Dorsolateral prefrontal cortex (tissue), 122 donors: ENCODE measurements at places on chromosomes 11 and 22. TPM values are rescaled to one million over a fixed set of nuclear protein-coding genes. Genes with fewer than 3 reads are reported as not detected.

DNA sequence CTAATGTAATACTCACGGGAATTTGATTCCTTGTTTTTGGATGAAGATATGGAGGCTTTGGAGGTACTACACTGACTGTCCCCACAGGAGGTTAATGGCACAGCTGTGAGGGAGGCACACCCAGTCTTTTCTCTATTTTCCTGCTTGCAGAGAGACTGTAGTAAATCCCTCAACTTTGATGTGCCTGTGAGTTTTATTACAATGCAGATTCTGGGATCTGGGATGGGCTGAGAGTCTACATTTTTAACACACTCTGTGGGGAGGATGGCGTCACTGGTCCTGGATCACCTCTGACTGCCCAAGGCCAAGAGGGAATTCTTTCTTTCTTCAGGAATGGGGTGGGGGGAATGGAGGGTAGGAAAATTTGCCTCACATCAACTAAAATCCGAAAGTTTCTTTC is 80.2 kb upstream of the NTM start:
- DNase-seq, result no peak

GRCh38 chr11:65188486-65188885 is 6.8 kb downstream of the CAPN1 start:
- no peak for DNase-seq

- peak; percentile 54 for DNase-seq
Observed at GRCh38 chr11:57647960-57648800, 1.5 kb downstream of the YPEL4 start.

DNA sequence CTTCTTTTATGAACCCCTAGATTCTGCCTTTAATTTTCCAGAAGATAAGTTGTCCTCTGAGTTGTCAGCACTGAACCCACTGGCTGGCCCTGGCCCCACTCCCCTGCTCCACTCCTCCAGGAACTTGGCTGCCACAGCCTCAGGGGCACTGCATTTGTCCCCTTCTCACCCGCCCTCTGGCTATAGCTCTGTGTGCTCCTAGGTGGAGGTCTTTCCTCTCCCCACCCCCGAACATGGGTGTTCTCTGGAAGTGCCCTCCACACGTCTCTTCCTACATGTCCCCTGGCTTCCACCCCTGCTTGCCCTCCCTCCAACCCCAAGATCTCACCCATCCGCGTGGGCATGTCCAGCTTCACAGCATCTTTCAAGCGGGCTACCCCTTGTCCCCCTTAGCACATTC is 137.7 kb upstream of the TEAD1 start:
- DNase-seq, result no peak

GRCh38 chr22:29890760-29891159 is 7.8 kb downstream of the MTMR3 start:
- DNase-seq, result no peak

DNA sequence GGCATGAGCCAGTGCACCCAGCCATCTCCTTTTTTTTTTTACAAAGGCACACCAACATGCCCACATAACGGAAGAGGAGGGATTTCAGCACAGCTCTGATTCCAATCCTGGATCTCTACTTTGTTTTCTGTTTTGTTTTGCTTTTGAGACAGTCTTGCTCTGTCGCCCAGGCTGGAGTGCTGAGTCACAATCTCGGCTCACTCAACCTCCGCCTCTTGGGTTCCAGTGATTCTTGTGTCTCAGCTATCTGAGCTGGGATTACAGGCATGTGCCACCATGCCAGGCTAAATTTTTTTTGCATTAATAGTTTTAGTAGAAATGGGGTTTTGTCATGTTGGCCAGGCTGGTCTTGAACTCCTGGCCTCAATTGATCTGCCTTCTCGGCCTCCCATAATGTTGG is 28.1 kb downstream of the VSTM5 start:
- no peak for DNase-seq

DNA sequence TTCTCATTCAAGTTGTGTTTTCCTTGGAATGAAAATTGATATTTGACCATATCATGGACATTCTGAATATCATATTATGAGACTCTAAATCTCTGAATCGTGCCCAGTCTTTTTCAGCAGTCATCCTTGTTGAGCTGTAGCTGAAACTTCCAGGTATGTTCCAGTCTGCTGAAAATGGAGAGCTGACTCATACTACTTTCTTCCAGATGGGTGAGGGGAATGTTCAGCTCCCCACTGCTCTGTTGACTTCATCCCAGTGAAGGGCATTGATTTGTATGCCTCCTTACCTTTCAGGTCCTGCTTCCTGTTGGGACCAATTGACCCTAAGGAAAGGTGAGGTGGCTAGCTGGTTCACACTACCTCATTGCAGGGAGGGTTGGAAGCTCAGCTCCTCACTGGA is 3.5 kb downstream of the OR5P2 start:
- DNase-seq, result no peak

DNA sequence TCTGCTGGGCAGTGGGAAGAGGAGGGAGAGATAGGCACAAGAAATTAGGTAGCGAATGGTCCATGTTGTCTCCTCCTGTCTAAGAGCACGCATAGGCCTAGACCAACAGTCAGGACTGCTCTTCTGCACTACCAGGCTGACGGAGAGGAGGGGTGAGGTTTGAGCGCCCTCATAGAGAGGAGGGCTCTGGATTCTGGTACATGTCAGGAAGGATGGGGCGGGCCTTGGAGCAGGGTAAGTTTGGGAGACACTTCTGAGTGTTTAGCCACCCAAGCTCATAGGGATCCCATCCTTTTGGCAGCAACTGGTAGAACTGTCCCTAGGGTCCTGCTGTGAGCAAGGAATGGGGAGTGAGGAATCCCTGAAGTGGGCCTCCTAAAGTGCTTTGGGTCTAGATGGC is 60.4 kb downstream of the KCNC1 start:
- no peak for DNase-seq

GRCh38 chr22:42654436-42655073 is 5.4 kb upstream of the CYB5R3 start:
- no peak for DNase-seq

DNA sequence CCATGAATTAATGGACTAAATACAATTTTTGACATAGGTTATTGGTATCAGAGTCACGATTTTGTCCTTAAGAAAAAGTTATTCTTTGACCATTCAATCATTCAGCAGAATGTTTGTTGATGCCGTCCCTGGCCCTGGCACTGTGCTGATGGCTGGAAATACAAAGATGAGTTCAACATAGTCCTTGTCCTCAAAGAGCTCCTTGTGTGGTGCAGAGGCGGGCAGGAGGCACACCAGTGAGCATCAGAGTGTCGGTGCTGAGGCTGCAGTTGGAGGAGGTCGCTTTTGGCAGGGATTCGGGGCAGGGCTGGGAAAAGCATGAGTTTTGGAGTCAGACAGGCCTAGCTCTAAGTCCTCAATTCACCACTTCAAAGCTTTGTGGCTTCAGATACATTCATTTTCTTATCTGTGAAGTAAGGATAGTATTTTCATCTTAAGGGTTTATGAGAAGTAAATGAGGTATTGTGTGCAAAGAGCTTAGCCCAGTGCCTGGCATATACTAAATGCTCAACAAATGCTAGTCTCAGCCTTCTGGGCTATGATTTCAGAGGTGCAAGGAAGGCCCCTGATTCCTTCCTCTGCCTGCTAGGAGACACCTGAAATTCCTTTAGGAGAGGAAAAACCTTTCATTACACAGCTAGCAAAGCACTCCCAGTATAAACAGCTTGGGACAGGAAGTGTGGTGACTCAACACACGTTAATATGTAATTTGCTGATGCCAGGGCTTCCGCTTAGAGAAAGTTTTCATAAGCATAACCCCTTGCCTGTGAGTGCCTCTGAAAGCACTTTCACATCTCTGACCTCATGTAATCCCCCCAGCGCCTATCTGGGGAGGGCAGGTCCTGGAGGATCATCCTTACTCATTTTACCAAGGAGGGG is 113.8 kb downstream of the NECTIN1 start:
- DNase-seq, result peak; percentile 76

GRCh38 chr11:17397311-17398002 is 9.0 kb upstream of the KCNJ11 start:
- DNase-seq, result no peak

GRCh38 chr11:110162216-110162615 is 69.0 kb downstream of the ZC3H12C start:
- DNase-seq, result no peak

DNA sequence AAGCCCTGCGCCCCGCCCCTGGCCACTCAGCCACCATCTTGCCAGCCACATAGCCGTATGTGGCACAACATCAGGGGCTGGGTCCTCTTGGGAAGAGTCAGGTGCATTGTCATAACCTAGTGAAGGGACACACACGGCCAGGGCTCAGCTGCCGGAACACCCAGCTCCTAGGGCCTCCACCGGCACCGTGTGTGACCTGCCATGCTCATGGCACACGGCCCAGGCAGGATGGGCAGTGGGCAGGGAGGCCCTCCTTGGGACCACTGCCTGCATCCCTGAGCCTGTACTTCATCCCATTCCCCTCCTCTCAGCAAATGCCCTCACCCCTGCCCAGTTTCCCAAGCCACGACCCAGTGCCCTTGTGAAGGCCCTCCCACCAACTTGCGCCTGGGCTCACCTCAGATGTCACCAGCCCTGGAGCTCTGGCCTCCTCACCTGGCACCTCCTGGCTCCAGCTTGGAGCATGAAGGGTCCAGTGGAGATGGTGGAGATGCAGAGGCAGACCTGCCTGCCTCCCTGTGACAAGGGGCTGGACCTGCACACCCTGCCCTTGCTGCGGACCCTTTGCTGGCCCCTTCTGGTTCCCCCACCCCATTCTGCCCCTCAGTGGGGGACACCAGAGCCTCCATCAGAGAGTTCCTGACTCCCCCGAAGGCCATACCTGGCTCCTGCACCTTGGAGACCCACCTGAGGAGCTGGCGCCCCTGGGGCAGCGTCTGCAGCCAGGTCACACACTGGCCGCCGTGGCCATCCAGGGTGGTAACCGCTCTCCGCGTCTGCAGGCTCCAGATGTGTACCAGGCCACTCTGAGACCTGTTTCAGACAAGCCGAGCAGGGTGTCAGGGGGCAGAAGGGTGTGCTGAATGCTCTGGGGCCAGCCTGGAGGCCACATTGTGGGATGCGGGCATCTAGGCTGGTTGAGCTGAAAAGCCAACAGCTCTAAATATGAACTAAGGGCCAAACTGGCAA is 34.5 kb downstream of the GNB1L start:
- peak; percentile 35 for DNase-seq

DNA sequence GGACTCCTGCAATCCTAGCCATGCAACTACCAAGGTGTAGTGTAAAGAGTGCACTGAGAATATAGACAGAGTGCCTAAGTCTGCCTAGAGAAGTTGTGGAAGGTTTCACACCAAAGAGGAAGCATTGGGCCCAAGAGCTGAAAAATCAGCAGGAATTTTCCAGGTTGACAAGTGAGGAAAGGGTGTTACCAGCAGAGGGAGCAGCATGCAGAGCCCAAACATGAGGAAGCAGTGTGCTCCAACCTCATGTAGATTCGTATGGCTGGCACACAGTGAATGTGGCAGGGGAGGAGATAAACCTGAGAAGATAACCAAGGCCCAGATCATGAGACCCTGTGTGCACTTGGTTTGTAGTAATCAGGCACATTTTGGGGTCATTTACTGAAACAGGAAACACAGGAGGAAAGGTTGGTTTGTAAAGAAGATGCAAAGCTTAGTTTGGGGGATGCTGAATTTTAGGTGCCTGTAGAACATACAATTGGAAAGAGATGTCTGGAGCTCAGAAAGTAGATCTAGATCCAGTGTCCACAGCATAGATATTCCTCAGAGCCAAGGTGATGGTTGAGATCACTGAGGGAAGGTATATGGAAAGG is 1.7 kb downstream of the HPX start:
- peak; percentile 55 for DNase-seq

DNA sequence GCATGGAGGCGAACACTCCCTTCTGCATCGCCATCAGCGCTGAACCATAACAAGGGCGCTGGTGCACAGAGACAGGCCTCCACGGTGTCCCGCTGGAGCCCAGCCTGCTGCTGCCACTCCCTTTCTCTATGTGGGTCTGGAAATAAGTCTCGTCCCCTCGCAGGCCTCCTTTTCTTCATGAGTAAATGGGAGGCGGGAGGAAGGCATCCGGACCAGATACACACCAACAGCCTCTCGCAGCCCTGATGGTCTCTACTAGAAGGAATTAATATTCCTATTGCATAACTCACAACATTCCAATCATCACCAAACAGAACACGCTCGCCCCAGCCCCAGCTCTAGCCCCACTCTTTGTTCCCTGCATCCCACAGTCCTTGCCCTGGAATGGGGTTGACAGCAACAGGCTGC is 14.9 kb downstream of the RASD2 start:
- DNase-seq, result no peak

GRCh38 chr11:45369313-45369712 is 83.2 kb upstream of the SYT13 start:
- DNase-seq, result no peak

GRCh38 chr11:66069715-66070603 is at the start of gene PACS1:
Gene PACS1, plus strand, starts transcription at chr11:66070272. Its CDS starts 215 bp downstream, at chr11:66070487.
- peak; percentile 82 for DNase-seq

DNA sequence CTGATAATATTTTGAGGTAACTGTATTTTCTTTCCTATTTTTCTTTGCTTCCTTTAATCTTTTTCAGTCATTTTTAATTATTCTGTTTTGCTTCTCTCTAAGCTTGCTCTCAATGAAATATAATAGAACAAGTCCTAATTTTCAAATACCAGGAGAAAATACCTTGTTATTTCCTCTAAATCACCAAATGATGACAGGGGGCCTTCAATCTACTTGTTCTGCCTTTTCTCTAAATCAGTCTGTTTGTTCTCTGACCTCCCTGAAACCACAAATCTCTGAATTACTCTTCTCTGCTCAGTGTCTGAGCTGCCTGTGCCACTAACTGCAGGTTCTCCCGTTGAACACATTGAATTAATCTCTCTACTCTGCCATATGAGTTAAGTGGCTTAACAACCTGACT is 286.2 kb downstream of the C11orf87 start:
- no peak for DNase-seq

GRCh38 chr22:37226514-37226913 is 14.2 kb upstream of the SSTR3 start:
- DNase-seq, result no peak

DNA sequence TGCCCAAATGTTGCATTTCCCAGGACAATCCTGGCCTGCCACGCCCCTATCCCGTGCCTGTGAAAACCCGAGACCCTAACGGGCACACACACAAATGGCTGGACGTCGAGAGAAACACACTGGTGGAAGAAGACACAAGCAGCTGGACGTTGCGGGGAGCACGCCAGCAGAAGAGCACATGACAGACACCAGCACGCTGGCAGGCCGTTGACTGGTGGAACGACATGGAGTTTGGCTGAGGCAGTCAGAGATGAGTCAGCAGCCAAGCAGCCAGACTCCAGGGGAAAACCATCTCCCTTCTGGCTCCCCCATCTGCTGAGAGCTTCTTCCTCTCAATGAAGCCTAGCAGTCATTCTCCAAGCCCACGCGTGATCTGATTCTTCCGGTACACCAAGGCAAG is 606.7 kb upstream of the LRRC4C start:
- peak; percentile 36 for DNase-seq

GRCh38 chr11:93732237-93732892 is 8.9 kb downstream of the TAF1D start:
- no peak for DNase-seq

The BCO2 gene
- 30.5 TPM for total RNA-seq

The FOLR3 gene
- total RNA-seq, result not detected

The FOXR1 gene
- not detected for total RNA-seq

The ESAM gene
- total RNA-seq, result 20.9 TPM

The FGF19 gene
- not detected for total RNA-seq

The MRGPRE gene
- 0.44 TPM for total RNA-seq

The OR6T1 gene
- not detected for total RNA-seq

The EXPH5 gene
- 4.6 TPM for total RNA-seq

The OR8D1 gene
- not detected for total RNA-seq

The MMP12 gene
- not detected for total RNA-seq

The NPTXR gene
- total RNA-seq, result 151 TPM

The KCNK7 gene
- 2.6 TPM for total RNA-seq

The ZDHHC8 gene
- 87.9 TPM for total RNA-seq

The ASCL2 gene
- 0.28 TPM for total RNA-seq

The MUC6 gene
- total RNA-seq, result not detected

The TMEM191C gene
- total RNA-seq, result 12.8 TPM

The MB gene
- 1.1 TPM for total RNA-seq
